ENCODE measurements at places on chromosomes 6 and 20.

DNA sequence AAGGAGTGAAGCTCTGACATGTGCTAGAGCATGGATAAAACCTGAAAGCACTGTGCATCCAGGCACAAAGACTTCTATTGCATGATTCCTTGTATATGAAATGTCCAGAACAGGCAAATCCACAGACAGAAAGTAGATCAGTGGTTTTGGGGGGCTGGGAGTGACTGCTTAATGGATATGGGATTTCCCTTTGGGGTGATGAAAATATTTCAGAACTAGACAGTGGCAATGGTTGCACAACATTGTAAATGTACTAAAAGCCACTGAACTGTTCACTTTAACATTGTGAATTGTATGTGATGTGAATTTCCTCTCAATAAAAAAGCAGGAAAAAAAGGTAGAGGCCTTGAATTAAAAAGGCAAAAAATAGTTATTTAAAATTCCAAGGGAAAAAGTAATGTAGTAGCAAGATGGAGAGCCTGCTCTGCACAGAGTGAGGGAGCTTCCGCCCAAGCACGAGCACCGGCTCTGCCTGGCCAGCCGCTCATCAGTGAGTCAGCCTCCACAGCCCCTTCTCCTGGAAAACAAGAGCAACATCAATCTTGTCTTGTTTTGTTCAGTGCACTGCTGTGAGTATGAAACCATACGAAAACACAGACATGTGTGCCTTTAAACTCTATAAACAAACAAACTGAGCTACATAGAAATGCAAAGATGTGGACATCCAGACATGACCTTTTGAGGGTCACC is 74.6 kb upstream of the THBS2 start:
- DNase-seq: no peak

GRCh38 chr20:60800185-60800584 is 451.9 kb upstream of the CDH4 start:
- no peak for DNase-seq

- DNase-seq: no peak
Measured at GRCh38 chr6:133262804-133263203, 21.6 kb downstream of the EYA4 start.

- no peak for DNase-seq
Measured at GRCh38 chr6:40286721-40287120, 300.4 kb downstream of the LRFN2 start.

DNA sequence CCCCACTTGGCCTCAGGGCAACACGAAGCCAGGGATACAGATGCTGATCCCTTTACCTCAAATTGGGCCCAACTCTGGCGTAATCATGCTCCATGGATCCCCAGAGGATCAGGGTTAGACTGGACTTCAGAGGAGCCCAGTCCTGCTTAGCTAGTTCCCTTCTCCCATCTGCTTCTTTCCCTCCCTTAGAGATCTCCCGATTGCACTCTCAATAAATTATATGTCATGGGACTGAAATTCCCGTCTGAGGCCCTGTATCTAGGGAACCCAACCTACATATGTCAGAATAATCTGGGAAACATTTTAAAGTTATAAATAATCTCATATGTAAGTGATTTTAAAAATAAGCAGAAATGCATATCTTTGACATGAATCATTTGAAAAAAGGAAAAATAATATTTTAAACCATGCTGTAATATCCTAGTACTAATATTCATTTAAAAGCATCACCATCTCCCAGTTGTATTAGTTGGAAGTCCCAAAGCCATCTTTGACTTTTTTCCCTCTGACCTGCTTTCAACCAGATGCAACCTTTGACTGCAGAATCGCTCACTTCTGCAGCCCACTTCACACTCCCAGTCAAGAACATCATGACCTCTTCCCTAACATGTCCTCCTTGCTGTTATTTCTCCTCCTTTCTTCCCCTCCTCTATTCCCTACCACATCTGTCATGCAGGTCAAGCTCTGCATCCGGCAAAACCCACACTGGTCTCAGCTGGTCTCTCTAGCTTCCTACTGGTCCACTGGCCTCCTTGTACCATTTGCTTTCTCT is 393.6 kb downstream of the BTBD3 start:
- no peak for DNase-seq

Data from KG1 (cell line).